GM04503 (cell line): ENCODE measurements at places on chromosomes 11 and 22.

DNA sequence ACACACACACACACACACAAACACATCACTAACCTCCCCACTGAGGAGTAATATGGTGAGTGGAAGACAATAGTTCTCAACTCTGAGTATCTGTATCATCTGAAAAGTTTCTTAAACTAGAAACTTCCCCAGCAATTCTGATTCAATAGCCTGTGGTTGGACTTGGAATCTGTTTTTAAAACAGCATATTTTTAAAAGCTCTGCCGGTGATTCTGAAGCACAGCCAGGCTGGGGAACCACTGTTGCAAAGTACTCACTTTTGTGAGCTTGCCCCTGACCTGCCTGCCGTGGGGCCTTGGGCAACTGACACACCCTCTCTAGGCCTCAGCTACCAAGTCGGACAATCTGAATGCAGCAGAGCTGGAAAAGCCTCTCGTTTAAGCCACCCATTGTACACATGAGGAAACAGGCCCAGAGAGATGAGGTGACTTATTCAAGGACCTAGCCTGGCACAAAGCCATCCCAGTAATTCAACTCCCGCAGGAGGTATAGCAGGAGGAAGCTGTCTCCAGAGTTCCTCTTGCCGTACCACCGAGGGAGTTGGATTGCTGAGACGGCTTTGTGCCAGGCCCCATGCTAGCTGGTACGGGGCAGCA, 8.9 kb downstream of the SLC15A3 start:
- no peak for DNase-seq

GRCh38 chr11:111019451-111019850, 226.1 kb upstream of the POU2AF2 start:
- DNase-seq: no peak

DNA sequence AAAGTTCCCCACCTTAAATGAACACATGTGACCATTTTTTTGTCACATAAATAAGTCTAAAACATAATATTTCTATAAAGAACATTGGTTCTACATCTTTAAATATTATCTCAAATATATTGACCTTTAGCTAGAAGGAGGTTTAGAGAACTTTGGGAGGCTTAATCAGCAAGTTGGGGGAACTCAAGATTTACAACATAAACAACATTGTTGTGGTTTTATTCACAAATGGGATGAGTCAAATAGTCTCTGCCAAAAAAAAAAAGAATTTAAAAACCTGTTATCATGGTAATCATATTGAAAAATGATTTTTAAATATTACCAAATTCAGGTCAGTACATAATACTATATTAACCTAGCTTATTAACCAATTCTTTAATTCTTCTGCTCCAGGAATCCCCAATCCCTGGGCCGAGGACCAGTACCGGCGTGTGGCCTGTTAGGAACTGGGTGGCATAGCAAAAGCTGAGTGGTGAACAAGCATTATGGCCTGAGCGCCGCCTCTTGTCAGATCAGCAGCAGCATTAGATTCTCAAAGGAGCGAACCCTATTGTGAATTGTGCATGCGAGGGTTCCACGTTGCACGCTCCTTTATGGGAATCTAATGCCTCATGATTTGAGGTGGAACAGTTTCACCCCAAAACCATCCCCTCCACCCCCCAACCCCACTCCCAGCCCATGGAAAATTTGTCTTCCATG, 98.2 kb downstream of the RDX start:
- no peak for DNase-seq

DNA sequence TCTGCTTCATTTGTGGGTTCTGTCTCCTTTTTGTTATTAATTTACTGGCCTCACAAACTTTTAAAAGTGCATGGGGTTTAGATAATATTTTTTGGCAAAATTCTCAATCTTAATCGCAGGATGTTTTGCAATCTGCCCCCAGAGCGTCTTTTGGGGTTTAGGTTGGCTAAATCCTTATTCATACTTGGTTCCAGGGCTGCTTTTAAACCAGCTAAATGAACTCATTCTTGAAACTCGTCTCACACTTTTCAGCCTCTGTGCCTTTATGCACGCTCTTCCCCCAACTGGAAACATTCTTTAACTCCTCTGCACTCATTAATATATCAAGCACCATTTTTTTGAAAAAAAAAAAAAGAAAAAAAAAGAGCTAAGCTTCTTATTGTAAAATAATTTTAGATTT, 131.7 kb downstream of the KIF18A start:
- DNase-seq: no peak

DNA sequence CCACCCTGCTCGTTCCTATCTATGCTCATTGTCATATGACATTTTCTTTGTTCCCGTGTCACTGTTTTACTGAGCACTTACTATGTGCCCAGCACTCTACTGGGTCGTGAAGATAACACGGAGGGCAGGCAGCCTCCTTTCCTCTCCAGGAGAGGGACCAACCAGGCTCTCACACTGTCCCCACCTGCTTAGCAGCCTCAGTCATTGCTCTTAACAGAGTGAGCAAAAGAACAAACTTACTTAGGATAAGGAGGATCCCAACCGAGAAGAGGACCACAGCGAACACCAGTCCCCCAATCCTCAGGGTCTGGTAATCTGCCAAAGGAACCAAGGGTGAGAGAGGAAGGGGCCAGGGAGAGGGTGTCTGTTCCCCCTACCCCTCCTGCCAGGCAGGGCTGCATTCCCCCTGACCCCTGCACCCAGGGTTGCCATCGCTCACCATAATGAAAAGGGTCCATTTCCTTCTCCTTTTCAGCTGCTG, 17.0 kb upstream of the FXYD2 start:
- DNase-seq: no peak

GRCh38 chr11:11607772-11608171, 14.0 kb downstream of the GALNT18 start:
- no peak for DNase-seq

GRCh38 chr22:45629469-45630089, 42.1 kb upstream of the ATXN10 start:
- no peak for DNase-seq

DNA sequence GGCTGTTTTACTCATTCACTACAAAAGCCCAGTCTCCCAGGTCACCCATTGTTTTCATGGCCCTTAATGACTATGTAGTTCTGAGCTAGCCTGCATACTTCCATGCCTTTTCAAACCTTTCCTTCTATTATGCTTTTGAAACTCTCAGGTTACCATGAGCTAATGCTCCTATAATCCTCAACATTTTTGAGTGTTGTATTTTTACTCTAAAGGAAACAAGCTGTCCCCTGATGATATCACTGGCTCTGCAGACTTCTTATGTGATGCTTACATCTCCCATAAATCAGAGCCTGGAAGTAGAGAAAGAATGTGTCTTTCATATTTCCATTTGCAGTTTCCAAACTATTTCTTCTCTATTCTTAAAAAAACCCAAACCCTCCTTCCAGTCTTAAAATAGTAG, 159.0 kb upstream of the RAG2 start:
- no peak for DNase-seq
